ENCODE measurements at places on chromosomes 13 and 19.

GRCh38 chr19:55647732-55648584, at the start of gene CCDC106:
Gene CCDC106 (plus strand): TSS chr19:55648212. CDS start chr19:55649047, 835 bp downstream.
- peak; percentile 76 for DNase-seq

GRCh38 chr13:64248371-64249065, 2832.9 kb upstream of the PCDH20 start:
- peak; percentile 8 for DNase-seq

- no peak for DNase-seq
These were observed 390.1 kb downstream of the TDRD3 start for GRCh38 chr13:60787083-60787482.

GRCh38 chr19:46624958-46625661, at the start of gene PTGIR:
Gene PTGIR (minus strand): TSS chr19:46625089. CDS start chr19:46624225, 864 bp downstream.
- peak; percentile 93 for DNase-seq

DNA sequence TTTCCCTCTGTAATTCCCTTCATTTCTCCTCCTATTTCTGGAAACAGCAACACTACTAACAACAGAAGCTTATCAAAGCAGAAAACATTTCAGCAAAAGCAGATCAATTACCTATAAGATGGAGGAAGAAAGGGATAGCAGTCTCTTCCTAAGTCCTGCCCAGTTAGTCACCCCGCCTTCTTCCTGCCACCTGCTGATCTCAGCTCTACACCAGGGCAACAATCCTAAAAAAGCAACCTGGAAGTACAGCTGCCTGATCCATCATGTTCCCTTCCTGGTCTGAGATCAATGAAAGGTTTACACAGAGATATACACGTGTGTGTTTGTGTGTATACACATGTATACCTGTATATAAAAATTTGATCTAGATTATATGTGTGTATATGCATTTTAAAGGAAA, 59.4 kb downstream of the TSC22D1 start:
- DNase-seq, result no peak

- peak; percentile 65 for DNase-seq
These were observed 1.3 kb upstream of the ISYNA1 start for GRCh38 chr19:18439025-18439909.

- no peak for DNase-seq
These were observed 108.8 kb downstream of the KCTD15 start for GRCh38 chr19:33905473-33905936.

DNA sequence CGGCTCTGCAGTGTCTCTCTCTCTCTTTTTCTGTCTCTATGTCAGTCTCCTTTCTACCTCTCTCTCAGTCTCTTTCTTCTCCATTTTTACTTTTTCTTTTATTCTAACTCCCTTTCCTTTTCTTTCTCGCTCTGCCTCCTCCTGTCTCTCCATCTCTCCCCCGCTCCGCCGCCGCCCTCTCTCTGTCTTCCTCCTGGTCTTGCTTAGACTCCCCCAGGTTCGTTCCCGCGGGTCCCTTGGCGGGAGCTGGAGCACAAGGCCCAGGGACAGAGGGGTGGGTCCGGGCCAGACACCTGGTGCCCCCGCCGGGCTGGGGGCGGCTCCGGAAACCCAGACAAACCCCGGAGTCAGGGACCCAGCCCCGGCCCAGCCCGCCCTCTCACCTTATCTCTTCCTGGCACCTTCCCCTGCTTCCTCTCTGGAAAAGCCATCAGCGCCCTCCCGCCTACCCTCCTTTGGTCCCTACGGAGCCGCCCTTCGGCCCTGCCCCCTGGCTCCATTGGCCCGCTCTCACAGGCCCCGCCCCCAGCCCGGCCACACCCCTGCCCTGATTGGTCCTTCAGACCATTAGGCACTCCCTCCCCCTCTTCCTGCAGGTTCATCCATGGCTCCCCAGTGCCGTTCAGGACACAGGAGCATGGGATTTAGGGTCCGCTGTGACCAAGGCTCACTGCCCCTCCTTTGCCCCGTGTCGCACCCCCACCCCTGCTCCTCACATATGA, 15.4 kb upstream of the NOP53 start:
- DNase-seq, result peak; percentile 44

DNA sequence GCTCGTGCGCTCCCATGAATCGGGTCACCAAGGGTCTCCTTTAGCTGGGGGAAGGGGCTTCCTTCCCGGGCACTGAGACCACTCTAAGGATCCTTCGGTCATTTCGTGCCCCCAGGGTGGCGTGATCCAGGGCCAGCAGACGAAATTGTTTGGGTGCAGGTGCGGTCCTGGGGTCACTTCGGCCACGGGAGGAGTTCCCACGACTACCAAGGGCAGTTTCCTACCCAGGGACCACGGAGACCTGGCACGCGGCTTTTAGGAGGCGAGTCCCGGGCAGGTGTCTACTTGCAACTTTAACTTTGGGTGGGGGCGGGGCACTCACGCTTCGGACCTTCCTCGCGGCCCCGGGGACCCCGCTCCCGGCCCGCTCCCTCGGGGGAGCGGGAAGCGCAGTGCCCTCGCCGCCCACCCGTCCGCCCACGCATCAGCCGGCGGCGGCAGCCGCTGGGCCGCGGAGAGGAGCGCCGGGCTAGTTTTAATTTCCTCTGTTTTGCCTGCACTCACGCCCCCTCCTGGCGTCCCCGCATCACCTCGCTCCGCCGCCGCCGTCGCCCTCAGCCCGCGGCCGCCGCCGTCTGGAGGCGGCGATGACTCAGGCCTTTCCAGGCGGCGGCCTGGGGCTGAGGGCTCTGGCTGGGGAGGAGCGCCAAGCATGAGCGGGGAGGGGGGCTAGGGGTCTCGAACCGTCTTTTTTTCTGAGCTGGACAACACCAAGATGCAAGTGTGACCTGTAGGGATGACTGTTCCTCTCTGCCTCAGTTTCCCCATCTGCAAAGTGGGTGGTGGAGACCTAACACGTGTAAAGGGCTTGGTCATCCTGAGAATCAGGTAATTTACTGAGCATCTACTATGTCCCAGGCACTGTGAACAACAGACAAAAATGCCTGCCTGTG, 21.8 kb downstream of the OLFM2 start:
- peak; percentile 78 for DNase-seq

DNA sequence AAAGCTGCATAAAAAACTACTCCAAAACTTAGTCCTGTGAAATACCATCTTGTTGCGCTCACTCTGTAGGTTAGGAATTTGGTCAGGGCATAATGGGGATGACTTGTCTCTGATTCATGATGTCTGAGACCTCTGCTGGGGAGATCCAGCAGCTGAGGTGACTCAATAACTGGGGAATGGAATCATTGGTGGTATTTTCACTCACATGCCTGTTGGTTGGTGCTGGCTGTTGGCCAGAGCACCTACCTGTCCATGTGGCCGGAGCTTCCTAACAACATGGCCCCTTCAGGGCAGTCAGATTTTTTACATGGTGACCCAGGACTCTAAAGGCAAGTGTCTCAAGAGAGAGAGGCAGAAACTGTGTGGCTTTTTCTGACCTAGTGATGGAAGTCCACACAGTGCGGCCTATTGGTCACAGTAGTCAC, 7.4 kb upstream of the ESD start:
- peak; percentile 82 for DNase-seq

GRCh38 chr13:40352380-40352778, 314.1 kb downstream of the FOXO1 start:
- peak; percentile 53 for DNase-seq

DNA sequence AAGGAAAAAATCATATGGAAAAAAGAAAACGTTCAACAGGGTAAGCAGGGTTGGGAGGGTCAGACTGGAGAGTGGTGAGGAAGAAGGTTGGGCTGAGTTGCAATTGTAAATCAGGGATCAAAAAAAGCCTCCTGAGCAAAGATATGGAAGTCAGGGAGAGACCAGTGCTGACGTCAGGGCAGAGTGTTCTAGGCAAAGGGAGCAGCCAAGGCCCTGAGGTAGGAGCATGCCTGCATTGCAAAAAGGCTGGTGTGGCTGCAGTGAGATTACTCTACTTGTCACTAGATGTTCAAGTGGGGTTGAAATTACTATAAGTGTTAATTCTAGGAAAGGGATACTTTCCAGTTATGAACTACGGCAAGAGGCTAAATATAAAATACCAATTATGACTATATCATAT, 562.0 kb downstream of the MYO16 start:
- peak; percentile 10 for DNase-seq

DNA sequence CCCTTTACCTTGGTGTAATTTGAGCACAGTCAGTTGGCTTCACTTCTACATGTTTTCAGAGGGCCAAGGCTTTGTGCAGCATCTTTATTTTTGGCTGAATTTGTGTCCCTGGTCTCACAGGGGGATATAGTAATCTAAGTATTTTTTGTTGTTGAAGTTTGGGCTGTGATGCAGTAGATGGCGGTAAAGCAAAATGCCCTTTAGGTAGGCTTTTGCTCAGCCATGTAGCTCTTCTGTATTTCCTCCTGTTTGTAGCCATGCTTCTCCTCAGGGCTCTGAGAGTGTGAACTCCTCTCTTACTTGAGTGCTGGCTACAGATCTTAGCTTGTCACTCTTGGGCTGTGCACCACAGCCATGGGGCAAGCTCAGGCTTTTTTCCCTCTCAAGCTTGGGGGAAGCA, 328.6 kb downstream of the SLITRK5 start:
- peak; percentile 1 for DNase-seq

DNA sequence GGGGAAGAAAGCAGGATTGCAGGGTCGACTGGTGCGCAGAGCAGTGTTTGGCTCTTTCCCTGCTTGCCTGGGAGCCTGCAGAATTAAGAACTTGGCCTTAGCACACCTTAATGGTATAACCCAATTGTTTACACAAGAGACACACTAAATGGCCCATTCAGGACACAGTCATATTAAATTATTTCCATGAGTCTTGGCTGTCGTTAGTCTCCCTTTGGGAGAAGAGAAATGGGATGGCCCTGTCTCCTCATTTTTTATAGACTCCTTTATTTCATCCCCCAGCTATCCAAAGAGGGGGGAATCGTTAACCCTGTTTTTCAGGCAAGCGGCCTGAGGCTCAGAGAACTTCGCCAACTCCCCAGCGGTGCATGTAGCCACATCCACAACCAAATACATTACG, 282.5 kb downstream of the SUCLA2 start:
- DNase-seq, result no peak

- peak; percentile 49 for DNase-seq
These were observed 609 bp downstream of the ZAR1L start for GRCh38 chr13:32314271-32315237.

- DNase-seq, result no peak
These were observed 27.6 kb downstream of the ARHGEF18 start for GRCh38 chr19:7376151-7376852.

DNA sequence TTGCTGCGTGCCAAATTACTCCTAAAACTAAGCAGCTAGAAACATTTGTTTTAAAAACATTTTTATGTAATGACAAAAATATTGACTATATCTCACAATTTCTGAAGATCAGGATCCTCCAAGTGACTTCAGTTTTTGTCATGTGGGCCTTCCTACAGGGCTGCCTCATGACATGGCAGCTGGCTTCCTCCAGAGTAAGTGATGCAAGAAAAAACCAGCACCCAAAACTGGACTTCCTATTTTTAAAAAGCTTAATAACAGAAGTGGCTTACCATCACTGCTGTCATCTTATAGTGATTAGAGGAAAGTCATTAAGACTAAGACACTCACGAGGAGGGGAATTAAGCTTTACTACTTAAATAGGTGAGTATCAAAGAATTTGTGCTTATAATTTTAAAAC, 681.7 kb downstream of the PCDH17 start:
- DNase-seq, result no peak

DNA sequence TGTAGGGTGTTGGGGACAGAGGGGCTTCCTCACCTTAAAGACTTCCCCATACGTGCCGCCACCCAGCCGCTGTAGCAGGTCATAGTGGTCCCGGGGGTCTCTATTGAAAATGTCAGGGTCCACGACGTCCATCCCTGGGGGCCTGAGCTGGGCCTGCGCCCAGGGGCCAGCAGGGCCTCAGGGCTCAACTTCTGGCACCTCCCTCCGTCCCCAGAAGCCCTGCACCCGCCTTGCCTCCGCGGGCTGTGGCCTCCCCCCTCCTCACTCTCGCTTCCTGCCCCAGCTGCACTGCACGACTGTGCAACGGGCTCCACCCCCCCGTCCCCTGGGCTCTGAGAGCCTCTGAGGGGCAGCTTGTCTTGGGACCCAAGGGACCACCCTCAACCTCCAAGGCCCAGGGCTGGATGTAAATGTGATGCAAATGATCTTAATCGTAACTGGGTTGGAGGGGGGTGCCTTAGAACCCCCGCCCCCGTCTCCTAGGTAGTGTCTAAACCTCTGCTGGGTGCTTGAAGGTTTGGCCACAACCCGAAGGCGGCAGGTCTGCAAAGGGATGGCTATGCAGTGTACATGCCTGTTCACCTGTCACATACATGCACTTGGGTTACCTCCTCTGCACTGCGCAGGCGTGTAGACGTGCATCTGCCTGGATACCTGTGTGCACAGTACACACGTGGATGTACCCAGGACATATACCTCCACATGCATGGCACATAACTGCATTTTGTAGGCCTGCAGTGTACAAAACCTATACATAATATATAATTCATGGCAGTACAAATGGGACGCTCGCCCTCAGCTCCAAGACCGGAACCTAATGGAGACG, at the start of gene MAP4K1:
Gene MAP4K1 (minus strand): TSS at position 190 of the 826 bp plus-strand sequence. CDS start 58 bp downstream, at position 132.
- no peak for DNase-seq

- DNase-seq, result no peak
These were observed 125.0 kb downstream of the URI1 start for GRCh38 chr19:30066781-30067759.

DNA sequence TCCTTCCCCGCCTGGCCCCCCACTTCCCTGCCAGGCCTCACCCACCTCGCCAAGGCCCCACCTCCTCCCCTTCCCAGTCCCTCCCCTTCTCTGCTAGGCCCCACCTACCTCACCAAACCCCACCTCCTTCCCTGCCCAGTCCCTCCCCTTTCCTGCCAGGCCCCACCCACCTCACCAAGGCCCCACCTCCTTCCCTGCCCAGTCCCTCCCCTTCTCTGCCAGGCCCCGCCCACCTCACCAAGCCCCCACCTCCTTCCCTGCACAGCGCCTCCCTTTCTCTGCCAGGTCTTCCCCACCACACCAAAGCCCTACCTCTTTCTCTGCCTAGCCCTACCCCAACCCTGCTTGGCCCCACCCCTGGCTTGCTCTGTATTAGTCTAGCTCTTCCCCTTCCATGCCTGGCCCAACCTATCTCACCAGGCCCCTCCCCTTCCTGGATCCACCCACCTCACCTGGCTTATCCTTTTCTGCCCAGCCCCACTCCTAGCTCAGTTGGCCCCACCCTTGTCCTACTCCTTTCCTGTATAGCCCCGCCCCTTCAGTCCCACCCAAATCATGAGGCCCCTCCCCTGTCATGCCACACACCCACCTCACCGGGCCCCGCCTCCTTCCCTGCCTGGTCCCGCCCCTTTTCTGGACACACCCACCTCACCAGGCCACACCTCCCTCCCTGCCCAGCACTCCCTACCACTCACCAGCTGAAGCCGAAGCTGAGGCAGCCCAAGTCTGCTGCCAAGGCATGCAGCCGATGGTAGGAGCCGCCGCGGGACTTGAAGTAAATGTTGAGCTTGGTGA, 16.2 kb downstream of the CERS1 start:
- peak; percentile 20 for DNase-seq

- peak; percentile 51 for DNase-seq
These were observed 10.3 kb downstream of the DNAJB1 start for GRCh38 chr19:14507704-14508542.

Measured in fibroblast of pulmonary artery (primary cell).